ENCODE measurements at places on chromosomes 1 and 21.

DNA sequence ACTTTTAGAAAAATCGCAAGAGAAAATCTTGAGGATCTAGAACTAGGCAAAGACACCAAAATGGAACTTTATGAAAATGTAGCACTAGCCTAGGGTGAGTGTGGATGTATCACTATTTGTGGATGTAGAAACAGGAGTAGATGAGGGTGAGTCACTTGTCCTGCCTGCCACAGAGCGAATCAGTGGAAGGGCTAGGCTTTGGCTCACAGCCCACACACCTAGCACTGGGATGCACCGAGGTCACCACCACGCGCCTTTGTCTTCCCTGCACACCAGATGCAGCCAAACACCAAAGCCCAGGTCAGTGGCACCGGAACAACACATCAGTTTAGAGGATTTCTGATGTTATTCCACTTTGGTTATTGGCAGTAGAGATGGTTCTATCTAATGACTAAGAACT is 38.2 kb downstream of the PKNOX1 start:
- DNase-seq, result no peak

- no peak for DNase-seq
Measured at GRCh38 chr21:32413015-32413504, 554 bp downstream of the EVA1C start.

DNA sequence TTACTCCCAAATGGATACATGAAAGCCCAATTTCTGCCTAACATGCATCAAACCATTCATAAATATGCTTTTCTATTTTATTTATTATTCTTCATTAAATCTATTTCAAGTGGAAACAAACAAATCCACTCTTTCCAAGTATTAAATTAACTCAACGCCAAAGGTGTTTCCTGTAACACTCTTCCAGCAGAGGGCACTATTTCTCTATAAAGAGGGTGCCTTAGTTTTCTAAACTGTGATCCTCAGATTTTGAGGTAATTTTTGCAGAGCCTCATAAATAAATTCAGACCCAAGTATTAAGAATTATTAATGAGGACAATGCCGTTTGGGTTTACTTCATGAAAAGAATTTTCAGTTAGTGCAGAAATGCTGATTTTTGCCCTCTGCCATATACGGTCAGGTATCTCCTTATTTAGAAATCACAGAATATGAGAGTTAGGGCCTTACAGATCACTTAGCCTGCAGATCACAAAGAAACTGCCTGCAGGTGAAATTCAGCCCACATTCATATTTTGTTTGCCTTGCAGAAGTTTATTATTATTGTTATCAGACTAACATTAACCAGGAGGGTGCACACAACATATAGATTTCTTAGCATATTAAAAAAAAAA is 40.1 kb upstream of the MYSM1 start:
- DNase-seq, result peak; percentile 48

- DNase-seq, result no peak
Measured at GRCh38 chr21:34969423-34970166, 79.5 kb downstream of the RUNX1 start.

DNA sequence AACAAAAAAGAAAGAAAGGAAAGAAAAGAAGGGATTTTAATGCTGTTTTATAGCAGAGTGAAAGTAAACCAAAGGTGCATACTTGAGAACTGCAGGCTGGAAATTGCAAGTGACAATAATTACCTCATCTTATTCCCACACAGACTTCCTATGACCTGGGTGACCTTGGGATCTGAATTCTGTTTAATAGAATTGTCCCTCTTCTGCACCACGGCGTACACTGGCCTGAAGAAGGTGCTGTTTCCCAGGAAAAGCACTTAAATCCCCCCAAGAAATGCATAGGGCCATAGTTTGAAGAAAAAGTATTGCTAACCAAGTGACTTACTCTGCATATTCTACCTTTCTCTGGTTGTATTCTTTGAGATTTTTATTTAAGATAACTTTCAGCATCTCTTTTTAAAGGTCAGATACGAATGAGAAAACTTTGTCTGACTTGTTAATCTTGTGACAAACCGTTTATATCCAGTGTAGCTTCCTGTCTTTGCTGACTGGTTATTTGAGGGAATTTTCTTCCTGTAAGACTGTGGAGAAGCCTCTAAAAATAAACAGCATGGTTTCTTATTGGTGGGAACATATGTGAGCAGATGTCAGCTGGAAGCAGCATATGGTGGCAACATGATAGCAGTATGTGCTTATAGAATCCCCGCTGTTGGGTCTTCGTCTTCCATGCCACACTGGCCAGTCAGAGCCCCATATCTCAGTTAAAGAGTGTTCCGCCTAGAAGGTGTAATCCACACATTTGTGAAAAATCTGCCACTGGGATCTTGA is 16.3 kb downstream of the TGFB2 start:
- DNase-seq, result no peak

GRCh38 chr21:29235714-29236197 is 63.0 kb upstream of the BACH1 start:
- DNase-seq, result no peak

- no peak for DNase-seq
Measured at GRCh38 chr1:118185084-118185832, at the start of gene SPAG17. Gene SPAG17 (minus strand): TSS chr1:118185228. CDS start chr1:118185157, 71 bp downstream.

GRCh38 chr1:151822404-151822803 is 9.2 kb downstream of the RORC start:
- no peak for DNase-seq

GRCh38 chr1:228830185-228830953 is 95.1 kb downstream of the RHOU start:
- no peak for DNase-seq

DNA sequence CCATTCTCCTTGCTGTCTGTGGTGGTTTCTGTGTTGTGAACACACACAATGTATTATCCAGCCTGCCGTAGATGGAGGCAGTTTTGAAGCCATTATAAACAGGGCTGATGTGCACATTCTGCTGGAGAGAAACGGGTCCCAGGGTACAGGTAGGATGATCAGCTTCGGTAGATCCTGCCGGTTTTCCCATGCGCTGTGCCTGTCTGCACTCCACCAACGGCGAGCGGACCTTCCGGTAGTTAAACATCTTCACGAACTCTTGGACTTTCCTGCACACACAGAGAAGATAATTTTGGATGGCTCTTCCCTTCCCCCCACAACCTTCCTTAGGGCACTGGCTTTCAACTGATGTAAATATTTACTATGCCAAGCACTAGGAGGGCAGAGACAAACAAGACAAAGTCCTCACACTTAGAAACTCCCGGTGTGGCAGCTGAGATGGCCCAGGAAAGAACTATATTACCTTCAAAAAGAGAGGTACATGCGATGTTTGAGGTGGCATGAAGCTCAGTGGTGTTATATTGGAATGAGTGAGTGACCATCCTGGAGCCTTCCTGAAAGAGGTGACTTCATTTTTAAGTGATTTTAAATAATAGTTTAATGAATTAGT is 41.7 kb downstream of the ALPL start:
- no peak for DNase-seq

DNA sequence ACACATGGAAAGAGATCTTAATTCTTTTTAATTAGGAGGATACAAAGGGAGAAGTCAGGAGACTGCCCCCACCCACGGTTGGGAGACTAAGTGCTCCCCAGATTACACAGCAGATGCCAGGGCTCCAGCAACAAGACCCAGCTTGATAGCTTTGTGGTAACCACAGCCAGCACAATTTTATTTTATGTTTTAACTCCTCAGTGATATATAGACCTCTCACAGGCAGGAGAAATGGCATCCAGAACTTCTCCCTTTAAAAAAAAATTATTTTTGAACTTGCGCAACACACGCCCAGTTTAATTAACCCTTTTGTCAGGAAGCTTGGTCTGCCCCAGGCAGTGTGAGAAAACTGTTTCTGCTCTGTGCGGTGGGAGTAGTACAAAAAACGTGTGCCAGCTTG is 62.6 kb upstream of the ACOT11 start:
- no peak for DNase-seq

DNA sequence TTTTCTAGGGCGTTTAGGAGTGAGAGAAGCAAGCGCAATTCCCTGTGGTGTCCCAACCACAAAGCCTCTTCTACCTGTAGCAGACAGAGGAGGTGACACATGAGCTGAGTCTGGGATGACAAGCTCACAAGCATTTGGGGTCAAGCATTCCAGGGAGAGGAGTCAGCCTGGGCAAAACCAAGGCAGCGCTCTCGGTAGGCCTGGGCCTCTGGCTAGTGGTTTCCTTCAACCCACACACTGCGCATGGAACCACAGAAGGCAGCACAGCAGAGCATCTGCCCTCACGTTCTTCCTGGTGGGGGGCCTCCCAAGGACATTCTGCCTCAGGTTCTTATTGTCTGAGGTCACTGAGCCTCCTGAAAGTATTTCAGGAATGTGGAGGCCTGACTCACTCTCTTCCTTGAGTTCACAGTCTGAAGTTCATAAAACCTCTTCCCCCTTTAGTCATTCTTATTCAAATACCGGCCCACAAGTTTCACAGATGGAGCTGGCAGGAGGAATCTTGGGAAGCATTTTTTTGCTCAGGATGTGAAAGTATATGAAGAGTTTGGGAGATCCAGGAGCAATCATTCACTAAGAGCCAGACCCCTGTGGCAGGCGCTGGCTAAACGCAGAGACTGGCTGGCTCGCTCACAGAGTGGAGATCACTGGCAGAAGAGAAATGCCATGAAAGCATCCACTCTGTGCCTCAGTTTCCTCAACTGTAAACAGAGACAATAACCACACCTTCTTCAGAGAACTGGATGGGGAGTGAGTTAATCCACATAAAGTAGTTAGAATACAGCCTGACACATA is 26.8 kb downstream of the CCN1 start:
- no peak for DNase-seq

GRCh38 chr1:155864393-155864792 is 5.0 kb downstream of the SYT11 start:
- no peak for DNase-seq

- no peak for DNase-seq
Measured at GRCh38 chr1:188022661-188023060, 1193.9 kb downstream of the PLA2G4A start.
